ENCODE measurements at places on chromosomes 12 and 14. TPM values are rescaled to one million over a fixed set of nuclear protein-coding genes. Genes with fewer than 3 reads are reported as not detected.
A peak's percentile ranks its signal among the peaks of the same experiment; 100 is the strongest.

DNA sequence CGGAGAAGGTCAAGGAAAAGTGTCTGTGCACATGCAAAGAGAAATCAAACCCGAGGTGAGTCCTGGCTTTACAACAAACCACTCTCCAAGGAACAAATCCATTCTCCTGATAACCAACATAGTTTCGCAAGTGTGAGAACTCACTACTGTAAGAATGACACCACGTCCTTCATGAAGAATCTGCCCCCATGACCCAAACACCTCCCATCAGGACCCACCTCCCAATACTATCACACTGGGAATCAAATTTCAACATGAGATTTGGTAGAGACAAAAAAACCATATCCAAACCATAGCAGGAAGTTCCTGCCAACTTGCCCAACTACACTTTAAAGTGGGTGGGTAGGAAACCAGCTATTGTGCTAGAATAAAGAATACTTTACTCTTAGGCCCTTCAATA, 2.4 kb upstream of the ERC1 start:
- peaks cover 17% of the 10 kb centered on the region for H3K4me1 ChIP-seq
- no peak for DNase-seq
- peak overlapping the region; percentile 34 for H3K27ac ChIP-seq

DNA sequence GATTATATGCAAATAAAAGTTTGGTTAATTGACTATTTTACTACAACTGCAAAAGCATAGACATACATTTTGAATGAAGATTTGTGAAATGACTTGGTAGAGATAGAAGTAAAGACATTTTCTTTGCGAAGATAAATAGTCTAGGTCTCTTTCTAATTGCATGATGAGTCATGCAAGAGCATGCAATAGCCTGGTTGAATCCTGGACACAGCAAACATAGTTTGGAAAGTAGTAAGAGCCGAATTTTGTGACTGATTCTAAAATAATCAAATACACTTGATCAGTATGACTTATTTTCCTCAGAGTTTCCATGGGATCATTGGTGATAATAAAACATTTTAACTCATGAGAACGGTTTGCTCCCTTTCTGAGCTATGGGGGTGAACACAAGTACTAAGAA, 27.7 kb upstream of the CAND1 start:
- no peaks in the 10 kb centered on the region for H3K27me3 ChIP-seq
- H3K36me3 ChIP-seq: no peaks in the 10 kb centered on the region
- DNase-seq: no peak
- no peak overlapping the region for H3K27ac ChIP-seq

DNA sequence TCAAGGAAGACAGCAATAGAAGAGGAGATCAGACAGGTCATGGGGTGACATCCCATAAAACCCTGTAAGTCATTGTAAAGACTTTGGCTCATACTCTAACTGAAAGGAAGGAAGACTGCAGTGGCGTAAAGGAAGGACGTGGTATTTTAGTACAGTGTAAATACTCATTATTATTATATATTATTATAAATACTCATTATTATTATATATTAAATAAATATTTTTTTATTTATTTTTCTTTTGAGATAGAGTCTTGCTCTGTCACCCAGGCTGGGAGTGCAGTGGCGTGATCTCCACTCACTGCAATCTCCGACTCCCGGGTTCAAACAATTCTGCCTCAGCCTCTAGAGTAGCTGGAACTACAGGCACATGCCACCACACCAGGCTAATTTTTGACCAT, 15.1 kb upstream of the LRP10 start:
- no peak for DNase-seq
- H3K4me3 ChIP-seq: no peak overlapping the region
- H3K4me1 ChIP-seq: peaks cover 13% of the 10 kb centered on the region
- no peaks in the 10 kb centered on the region for H3K27me3 ChIP-seq

GRCh38 chr12:4768341-4768740, 48.1 kb downstream of the GALNT8 start:
- no peaks in the 10 kb centered on the region for H3K4me1 ChIP-seq
- H3K4me3 ChIP-seq: no peak overlapping the region
- DNase-seq: no peak
- no peak overlapping the region for H3K27ac ChIP-seq
- H3K27me3 ChIP-seq: no peaks in the 10 kb centered on the region

- DNase-seq: no peak
- H3K27me3 ChIP-seq: no peaks in the 10 kb centered on the region
- H3K4me3 ChIP-seq: no peak overlapping the region
These were observed 5.4 kb downstream of the VWF start for GRCh38 chr12:6118891-6119568.

Gene HOXC10
- not detected for total RNA-seq

Gene ERBB3
- total RNA-seq: 1.9 TPM

- H3K36me3 ChIP-seq: no peaks in the 10 kb centered on the region
- H3K27ac ChIP-seq: no peak overlapping the region
- DNase-seq: no peak
- H3K4me3 ChIP-seq: no peak overlapping the region
- H3K4me1 ChIP-seq: no peaks in the 10 kb centered on the region
- no peaks in the 10 kb centered on the region for H3K27me3 ChIP-seq
These were observed 240.5 kb downstream of the ADGRD1 start for GRCh38 chr12:131194166-131194565.

GRCh38 chr12:9699269-9699897, 29.9 kb downstream of the CLEC2D start:
- H3K4me3 ChIP-seq: no peak overlapping the region
- H3K36me3 ChIP-seq: peaks cover 21% of the 10 kb centered on the region
- H3K27me3 ChIP-seq: no peaks in the 10 kb centered on the region

All from naive thymus-derived CD4-positive, alpha-beta T cell (primary cell).